ENCODE measurements at places on chromosomes 6 and 20.

- DNase-seq: no peak
Observed at GRCh38 chr6:158439255-158439654, 120.6 kb upstream of the TMEM181 start.

DNA sequence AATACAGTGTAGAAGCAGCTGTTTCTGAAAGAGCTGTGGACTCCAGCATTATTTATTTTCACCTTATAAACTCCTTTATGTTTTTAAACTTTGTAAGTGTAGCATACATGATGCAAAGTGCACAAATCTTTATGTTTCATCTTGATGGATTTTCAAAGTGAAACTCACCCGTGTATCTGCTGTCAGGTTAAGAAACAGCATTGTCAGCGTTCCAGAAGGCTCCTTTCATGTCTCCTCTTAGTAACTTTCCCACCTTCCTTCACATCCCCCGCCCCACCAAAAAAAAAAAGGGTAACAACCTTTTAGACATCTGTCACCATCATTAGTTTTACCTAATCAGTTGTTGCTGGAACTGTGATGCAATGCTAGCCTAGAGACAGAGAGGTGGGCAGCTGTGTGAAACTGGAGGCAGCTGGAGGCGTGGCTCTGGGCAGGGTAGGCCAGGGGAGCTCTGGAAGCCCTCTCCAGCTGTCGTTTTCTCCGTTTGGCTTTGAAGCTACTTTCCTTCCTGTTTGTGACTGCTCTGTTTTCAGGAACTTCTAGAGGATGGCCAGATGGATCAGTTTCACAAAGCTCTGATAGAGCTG is 7.2 kb downstream of the ACTR5 start:
- no peak for DNase-seq

- DNase-seq: no peak
Observed at GRCh38 chr6:114446342-114446741, 103.5 kb upstream of the HS3ST5 start.

DNA sequence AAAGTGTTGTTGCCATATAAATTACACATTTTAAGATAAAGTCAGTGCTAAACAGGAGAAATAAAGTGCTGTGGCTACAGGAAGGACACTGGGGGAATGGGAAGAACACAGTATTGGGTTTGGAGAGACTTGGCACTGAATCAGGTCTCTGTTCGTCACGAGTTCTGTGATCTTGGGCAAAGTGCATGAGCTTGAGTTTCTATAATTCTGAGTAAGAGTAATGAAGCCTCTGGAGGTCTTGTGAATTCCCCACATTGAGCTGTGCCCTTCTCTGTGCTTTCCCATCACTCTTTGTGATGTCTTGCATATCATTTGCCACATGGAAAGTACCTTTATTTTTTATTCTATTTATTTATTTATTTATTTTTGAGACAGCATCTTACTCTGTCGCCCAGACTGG is 16.8 kb upstream of the EEF1A1 start:
- DNase-seq: no peak

DNA sequence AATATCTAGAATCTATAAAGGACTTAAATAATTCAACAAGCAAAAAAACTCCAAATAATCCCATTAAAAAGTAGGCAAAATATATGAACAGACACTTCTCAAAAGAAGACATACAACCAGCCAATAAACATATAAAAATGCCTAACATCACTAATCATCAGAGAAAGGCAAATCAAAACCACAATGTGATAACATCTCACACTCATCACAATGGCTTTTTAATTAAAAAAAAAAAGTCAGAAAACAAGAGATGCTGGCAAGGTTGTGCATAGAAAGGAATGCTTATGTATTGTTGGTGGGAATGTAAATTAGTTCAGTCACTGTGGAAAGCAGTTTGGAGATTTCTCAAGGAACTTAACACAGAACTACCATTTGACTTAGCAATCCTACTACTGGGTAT is 979.6 kb upstream of the MAP3K7 start:
- DNase-seq: no peak

DNA sequence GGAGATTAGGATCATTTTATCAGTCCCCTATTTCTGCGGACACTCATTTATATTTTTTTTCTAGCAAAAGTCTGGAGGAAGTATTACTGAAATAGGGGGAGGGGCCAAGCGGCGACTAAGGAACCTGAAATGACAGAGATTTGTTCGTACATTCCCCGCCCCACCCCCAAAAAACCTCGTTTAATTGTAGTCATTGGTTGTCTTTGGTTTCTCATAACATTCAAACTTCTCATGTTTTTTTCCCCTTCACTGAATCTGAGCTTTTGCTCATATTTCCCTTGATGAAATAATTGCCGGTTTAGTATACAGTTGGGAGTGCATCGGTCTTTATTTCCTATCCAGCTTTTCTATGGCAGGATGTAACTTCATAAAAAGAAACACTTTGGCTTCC is 768 bp upstream of the FYN start:
- peak; percentile 69 for DNase-seq

DNA sequence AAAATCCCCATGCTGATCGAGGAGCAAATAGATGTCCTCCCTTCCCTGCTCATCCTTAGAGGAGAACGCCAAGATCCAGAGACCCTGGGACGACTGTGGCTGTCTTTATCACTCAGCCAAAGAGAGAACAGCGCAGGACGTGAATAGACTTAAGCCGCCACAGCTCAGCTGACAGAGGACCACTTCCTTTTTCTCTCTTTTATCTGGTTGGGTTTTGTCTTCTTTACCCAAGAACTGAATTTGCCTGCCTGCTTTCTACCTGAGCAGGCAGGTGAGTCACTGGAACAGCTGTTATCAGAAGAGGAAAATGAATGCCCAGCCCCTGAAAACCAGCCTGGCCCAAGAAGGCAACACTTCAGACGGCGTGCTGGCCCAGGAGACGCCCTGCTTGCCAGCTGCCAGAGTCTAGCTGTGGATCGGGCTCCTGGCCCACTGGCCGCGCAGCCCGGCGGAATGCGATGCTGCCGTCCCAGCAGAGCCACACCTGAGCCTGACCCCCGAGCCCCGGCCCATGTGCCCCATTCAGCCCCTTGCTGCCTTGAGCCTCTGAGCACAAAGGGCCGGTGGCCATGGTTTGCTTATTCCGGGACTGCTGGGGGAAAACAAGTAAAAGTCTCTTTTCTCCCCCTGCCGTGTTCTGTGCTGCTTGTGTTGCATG is 82.1 kb downstream of the TCP11 start:
- no peak for DNase-seq

GRCh38 chr6:2854396-2854982 is 12.8 kb upstream of the SERPINB1 start:
- DNase-seq: no peak

GRCh38 chr20:59723108-59723500 is 118.8 kb downstream of the PHACTR3 start:
- DNase-seq: no peak

DNA sequence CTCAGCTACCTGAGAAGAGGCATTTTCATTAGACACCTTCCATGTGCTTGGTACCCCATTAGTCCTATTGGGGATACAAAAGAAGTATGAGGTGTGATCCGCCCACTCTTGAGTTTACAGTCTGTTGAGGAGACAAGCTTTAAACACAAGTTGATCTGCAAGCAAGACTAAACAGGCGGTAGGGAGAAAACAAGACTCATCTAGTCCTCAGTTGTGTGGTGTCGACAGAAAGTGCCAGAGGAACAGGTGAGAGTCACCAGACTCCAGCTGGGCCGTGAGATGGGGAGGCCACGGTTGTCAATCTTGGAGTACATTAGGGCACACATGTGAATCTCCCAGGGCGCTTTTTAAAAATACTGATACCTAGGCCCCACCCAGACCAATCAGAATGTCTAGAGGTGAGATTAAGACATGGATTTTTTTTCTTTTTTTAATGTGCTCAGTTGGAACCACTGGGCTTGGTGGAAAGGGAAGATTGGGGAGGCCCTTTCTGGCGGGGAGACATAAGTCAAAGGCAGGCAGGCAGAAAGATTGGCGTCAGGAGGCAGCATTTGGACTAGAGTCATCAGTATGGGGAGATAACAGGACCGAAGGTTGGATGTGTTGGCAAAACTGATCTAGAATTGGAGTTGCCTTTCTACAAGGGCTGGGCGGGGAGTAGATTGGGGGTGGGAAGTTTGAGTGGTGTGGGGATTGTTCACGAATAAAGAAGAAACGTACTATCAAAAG is 10.4 kb downstream of the E2F3 start:
- no peak for DNase-seq

DNA sequence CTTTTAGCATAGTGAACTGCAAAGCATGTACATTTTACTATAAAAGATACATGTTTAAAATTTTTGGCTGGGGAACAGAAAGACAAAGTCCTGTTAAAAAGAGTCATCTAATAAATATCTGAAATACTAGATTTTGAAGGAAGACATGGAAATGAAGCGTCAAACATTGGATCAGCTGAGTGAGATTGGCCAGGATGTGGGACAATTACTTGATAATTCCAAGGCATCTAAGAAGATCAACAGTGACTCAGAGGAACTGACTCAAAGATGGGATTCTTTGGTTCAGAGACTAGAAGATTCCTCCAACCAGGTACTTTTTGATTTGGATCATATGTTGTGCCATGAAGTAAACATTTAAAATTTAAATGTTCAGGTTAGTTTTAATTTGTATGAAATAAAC is 162.3 kb downstream of the UTRN start:
- no peak for DNase-seq

DNA sequence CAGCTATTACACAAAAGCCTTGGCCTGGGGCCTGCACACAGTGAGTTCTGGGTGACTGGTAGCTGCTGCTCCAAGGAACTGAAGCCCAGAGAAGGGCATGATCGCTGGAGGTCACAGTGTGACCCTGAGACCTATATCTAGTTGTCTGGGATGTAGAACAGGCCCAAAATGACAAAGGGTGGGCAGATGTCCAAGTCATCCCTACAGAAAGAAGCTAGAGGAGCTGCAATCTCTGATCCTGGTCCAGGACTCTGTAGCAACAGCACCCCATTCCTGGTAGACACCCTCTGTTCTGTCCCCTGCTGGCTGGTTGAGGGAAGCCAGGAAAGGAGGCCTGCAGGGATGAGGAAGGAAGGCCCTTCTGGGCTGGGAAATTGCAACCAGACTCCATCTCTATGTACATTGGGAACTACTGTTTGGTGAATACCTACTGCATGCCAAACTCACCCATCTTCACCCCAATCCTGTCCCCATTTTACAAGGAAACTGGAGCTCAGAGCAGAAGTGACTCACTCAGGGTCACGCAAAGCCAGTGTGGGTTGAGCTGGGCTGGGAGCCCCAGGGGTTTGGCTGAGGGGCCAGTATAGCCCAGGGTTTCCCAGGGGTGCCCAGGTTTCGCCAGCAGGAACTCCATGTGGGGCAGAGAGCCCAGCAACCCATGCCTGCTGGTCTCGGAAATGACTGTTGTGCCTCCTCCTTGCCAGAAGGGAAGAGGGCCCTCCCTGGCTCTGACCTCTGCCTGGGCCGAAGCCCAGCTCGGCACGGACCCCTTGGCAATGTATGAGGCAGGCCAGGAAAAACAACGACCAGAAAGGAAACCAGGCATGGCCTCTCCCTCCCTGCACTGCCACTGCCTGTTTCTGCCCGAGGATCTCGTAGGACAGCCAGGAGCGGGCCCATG is 44.9 kb upstream of the TLDC2 start:
- DNase-seq: no peak

- no peak for DNase-seq
Observed at GRCh38 chr6:47292944-47293343, 16.8 kb downstream of the TNFRSF21 start.

GRCh38 chr20:17158701-17159100 is 68.1 kb upstream of the PCSK2 start:
- no peak for DNase-seq

DNA sequence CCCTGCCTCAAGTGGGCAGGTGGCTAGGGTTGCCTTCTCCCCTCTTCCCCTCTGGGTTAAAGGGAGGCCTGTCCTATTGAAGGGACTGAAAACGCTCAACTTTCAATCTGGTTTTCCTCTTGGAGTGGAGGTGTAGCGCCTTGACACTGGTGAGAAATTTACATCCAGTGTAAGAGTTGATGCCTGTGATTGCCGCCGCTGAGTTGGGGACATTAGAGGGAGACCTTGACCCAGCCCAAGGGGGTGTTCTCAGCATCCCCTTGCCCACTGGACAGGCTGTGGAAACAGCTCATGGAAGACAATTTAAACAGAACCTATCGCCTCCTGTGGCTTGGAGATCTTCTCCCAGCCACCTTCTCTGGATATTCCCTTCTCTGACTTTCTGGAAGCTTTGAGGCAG is 61.6 kb downstream of the SLC24A3 start:
- DNase-seq: no peak

DNA sequence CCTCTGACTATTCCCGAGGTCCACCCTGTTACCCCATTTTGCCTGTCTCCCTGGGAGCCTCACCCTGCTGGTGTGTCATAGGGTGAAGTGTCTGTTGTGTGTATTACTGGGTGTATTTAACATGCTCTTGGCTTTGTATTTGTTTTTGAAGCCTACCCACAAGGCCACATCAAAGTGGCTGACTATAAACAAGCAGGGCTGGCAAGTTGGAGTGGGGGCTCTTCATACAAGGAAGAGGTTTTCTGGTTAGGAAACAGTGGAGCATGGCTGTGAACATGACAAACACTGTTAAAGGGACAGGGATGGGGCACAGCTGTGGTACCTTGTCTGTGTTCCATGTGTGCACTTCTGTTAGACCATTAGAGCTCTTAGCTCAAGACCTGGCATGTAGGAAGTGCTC is 26.3 kb downstream of the HECA start:
- DNase-seq: no peak

- no peak for DNase-seq
Observed at GRCh38 chr6:20402092-20402341, 338 bp downstream of the E2F3 start.
